ENCODE measurements at places on chromosomes 2 and 18.

GRCh38 chr18:13241083-13241892 is 22.7 kb downstream of the LDLRAD4 start:
- no peak for DNase-seq

DNA sequence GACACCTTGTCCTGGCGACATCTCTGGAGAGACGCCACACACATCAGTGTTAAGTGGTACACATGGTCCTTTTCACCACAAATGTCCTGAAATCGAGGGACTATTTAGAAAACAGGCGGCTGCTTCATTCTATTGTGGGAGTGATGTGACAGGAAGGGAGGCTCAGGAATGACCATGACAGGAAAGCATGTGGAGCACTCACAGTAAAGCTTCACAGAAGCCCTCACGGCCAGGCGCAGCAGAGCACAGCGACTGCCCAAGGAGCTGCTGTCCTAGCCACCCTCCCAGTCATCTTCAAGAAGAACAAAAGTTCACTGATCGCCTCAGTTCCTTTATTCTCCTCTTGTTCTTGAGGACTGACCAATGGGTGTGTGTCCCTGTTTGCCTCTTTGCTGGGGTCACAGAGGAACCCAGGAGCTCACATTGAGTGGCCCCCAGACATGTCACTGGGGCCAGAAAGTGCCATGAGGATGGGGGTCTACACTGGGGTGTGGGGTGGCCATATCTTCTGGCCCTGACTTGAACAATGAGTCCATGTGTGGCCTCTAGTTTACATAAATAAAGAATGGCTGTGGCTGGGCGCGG is 84.6 kb upstream of the RANBP2 start:
- no peak for DNase-seq

- no peak for DNase-seq
These were observed 94.7 kb downstream of the RTN4 start for GRCh38 chr2:54955358-54956110.

DNA sequence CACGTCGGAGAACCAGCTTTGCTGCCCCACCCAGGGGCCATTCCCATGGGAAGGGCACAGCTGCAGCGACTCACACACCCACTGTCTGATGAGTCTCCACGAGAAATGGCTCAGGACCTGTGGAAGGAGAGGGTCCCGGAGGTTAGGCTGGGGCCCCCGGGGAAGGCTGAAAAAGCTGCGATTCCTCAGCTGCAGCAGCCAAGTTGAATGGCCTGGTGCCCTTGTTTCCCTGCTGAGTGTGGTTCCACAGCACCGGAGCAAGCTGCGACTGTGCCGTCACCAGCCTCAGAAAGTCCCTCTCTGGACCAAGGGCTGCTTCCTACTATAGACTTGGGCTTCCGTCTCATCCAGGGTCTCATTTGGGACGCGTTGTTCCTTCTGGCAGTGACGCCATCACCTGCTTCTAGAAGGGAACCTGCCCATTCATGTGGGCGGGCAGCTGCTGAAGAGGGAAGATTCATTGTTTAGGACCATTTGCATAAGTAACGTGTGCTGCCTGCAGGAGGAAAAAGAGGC is 180.2 kb downstream of the INHBB start:
- DNase-seq: no peak

DNA sequence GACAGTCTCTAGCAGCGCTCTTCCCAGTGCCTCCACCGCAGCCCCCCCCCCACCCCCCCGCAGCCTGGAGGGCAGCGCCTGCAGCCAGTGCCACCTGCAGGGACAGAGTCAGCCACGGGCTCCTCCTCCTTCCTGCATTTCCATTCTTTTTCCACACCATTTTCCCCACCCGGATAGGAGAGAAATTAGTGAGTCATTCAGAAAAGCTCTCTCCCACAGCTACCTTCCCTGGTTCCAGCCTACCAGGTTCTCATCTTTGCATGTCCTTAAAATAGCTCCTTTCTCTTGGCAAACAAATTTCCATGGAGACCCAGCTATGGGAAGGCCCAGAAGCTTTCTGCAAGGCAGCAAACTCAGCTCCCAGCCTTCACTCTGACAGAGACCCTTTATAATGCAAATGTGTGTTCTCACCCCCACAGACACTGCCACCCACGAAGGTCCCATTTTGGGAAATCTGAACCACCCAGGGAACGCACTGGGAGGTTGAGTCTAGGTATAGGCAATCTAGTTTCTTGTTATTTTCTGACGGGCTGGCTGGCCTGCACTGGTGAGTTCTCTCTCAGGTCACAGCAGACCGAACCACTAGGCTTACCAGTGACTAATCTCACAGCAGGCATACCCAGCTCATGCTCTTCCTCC is 41.8 kb upstream of the ATG16L1 start:
- DNase-seq: no peak

DNA sequence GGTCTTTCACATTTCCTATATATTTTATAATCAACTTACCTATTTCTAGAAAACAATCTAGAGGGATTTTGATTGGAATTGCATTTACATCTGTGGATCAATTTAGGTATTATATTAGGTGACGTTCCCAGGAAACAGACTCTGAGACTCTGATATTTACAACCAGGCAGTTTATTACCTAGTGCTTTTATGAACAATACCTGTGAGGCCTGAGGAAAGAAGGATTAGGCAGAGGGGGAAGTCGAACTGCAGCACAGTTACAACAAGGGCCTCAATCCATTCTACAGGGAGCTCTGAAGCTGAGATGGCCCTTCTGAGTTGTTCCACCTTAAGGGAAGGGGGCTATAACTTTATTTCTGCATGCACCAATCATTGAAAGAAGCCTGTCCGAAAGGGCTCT is 206.9 kb downstream of the MYO1B start:
- DNase-seq: no peak

GRCh38 chr2:126600742-126601141 is 55.2 kb upstream of the GYPC start:
- DNase-seq: no peak

DNA sequence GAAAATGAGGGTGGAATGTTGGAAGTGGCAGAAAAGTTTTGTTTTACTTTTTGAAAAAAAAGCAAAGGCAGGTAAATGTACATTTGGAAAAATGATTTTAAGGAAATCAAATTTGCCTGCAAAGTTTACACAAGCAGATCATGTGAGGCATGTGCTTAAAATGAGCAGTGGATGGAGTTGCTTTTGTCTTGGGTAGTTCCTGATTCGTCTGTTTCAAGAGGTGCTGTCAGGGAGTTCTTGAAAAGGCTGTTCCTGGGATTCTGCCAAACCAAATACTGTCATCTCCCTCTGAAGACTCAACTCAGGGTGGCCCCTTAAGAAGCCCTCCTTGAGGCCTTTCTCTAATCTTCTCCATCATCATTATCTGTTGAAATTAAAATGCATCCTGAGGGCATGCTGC is 59.0 kb downstream of the TACR1 start:
- no peak for DNase-seq

DNA sequence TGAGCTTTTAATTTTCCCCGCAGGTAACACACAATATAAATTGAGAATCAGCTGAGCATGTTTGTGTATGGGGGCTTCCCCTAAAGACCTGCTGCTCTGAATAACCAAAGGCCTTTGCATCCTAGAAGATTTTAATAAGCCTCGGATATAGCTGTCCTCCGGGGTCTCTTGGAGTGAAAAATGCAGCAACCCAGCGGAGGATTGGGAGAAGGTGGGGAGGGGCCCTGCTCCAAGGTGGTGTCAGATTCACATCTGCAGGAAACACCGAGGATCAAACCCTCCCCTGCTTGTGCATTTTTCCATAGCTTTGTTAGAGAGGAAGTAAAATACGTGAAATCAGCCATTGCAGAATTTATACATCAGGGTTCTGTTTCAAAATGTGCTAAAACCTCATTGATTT is 63.0 kb upstream of the OTOF start:
- no peak for DNase-seq

DNA sequence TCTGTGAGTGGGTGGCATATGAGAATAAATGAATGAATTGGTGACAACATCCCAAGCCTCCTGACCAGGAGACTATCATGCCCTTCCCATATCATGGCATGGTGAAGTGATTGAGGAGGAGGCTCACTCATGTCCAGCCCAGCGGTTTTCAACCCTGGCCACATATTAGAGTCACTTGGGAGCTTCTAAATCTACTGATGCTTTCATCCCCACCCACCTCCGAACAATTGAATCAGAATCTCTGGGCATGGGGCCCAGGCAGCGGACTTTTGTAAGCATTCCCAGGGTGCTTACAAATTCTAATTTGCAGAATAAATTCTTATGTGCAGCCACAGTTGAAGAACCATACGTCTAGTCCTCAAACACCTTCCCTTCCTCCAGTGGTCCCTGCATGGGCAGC is 81.7 kb upstream of the SEC11C start:
- DNase-seq: no peak

DNA sequence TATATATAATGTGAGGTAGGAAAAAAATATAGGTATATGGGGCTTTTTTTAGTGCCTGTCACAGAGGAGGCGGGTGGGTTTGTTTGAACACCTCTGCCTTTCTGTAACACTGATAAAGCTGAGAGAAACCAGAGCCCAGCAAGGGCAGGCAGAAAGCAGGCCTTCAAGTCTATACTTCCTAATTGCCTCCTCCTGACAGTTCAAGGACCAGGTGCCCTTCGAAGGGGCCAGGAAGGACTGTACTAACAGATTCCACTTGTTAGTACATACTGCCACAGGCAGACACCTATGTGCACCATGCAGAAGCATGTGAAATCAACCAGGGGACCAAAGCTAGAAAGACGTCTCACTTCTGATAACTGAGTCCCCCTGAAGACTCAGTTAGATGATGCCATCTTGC is 13.8 kb downstream of the SLC1A4 start:
- no peak for DNase-seq

- no peak for DNase-seq
These were observed 108.8 kb upstream of the MAPRE2 start for GRCh38 chr18:34932363-34932762.
